GM12878 (cell line): ENCODE measurements at places on chromosomes 16 and 17.

- H3K27ac ChIP-seq: no peak overlapping the region
- no peaks in the 10 kb centered on the region; the same call in 1 of the 2 replicates for H3K36me3 ChIP-seq
- no peak for DNase-seq
- no peaks in the 10 kb centered on the region for H3K4me1 ChIP-seq
- H3K27me3 ChIP-seq: no peaks in the 10 kb centered on the region
These were observed 26.1 kb downstream of the MEAK7 start for GRCh38 chr16:84478172-84478947.

DNA sequence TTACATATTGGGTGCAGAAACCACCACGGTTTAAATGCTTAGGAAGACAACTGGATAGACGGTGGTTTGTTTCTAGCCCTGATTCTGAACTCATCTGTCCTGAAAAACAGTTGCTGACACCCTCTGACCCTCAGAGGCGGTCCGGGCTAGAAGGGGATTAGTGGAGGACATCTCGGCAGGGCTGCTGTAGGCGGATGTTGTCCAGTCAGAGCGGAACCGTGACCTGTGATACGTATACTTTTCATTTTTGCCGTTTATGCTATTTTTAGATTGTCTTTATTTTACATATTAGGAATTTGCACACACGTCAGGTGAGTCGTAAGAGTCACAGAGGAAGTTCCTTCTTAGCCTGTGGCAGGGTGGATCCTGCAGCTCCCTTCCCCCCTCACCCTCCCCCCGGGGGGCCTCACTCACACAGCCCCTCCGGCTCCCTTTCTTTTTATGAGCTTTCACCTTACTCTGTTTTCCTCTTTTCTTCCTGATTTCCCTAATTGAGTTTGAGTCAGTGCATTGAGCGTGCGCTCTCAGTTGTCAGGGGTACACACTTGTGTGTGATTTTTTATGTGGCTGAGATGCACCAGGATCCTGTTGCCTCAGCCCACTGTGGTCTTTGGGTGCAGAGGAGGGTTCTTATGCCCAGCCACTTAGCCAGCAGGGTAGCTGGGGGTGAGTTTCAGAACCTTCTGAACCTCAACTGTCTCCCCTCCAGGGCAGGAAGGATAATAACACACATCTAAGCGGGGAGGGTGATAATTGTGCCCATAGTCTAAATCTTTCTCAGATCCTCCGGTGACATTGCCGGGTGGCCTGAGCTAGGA is 211.1 kb upstream of the CHMP6 start:
- peak overlapping the region; percentile 70 for H3K27ac ChIP-seq
- peaks cover 6% of the 10 kb centered on the region; the same call in 1 of the 2 replicates for H3K36me3 ChIP-seq
- peak; percentile 61 for DNase-seq
- H3K27me3 ChIP-seq: no peaks in the 10 kb centered on the region
- H3K4me1 ChIP-seq: peaks cover 31% of the 10 kb centered on the region

DNA sequence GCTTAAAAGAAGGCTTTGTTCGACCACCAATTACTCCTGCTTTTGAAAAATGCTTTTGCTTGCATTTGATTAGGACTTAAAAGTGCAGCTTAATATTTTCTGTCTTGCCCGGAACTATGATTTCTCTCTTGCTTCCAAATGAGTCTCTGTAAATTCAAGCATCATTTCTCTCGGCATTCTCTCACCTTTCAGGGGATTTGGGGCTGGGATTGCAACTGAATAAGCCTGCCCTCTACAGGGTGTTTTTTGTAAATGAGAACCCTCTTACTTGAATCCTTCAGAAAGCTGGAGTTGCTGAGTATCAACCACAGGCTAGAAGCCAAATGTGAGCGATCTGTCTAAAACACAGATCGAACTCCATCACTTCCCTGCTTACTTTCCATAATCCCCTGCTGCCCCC is 234.6 kb downstream of the TMEM114 start:
- H3K4me1 ChIP-seq: no peaks in the 10 kb centered on the region
- no peaks in the 10 kb centered on the region for H3K36me3 ChIP-seq
- H3K4me3 ChIP-seq: no peak overlapping the region
- no peak for DNase-seq
- H3K27ac ChIP-seq: no peak overlapping the region

GRCh38 chr17:72882426-72882825 is 210.1 kb downstream of the SLC39A11 start:
- no peaks in the 10 kb centered on the region for H3K36me3 ChIP-seq
- H3K4me1 ChIP-seq: no peaks in the 10 kb centered on the region
- DNase-seq: no peak
- no peaks in the 10 kb centered on the region for H3K27me3 ChIP-seq
- no peak overlapping the region for H3K4me3 ChIP-seq

- peak; percentile 57 for DNase-seq
- H3K27me3 ChIP-seq: no peaks in the 10 kb centered on the region
- peak overlapping the region; percentile 54; the same call in 1 of the 2 replicates for H3K4me3 ChIP-seq
These were observed 8.7 kb downstream of the C16orf87 start for GRCh38 chr16:46822270-46822669.
